ENCODE measurements at places on chromosomes 7 and 10. TPM values are rescaled to one million over a fixed set of nuclear protein-coding genes. Genes with fewer than 3 reads are reported as not detected.

Gene DEPP1
- 100 TPM for total RNA-seq

Gene NPFFR1
- under 0.01 TPM for total RNA-seq

Gene LEP
- total RNA-seq, result not detected

Gene TLX1
- not detected for total RNA-seq

Gene OR2A42
- not detected for total RNA-seq

Gene VGF
- total RNA-seq, result not detected

Gene DGKI
- total RNA-seq, result 1.9 TPM

Gene ZC3HAV1L
- 3.8 TPM for total RNA-seq

Gene SCART1
- total RNA-seq, result 3.7 TPM

Gene FHIP2A
- 17.8 TPM for total RNA-seq

Gene AOC1
- not detected for total RNA-seq

Gene VDAC2
- 98.0 TPM for total RNA-seq

Gene FEZF1
- not detected for total RNA-seq

Gene SNCG
- 69.4 TPM for total RNA-seq

Gene STK32C
- total RNA-seq, result 10.5 TPM

Gene NUDT1
- 25.4 TPM for total RNA-seq

Gene SEMA3C
- 126 TPM for total RNA-seq

Gene JAZF1
- total RNA-seq, result 5.9 TPM

Gene SEMA3A
- total RNA-seq, result 65.8 TPM

Gene CALCR
- not detected for total RNA-seq

Gene ADAM22
- total RNA-seq, result 0.47 TPM

Gene CDHR1
- total RNA-seq, result not detected

Gene OPN1SW
- not detected for total RNA-seq

Gene CYP3A7
- 1.1 TPM for total RNA-seq

Gene KLF14
- under 0.01 TPM for total RNA-seq

Gene ZMIZ2
- 8.1 TPM for total RNA-seq

Gene WNT2
- 0.63 TPM for total RNA-seq

Gene RAMP3
- total RNA-seq, result 0.17 TPM

Gene FAM131B
- total RNA-seq, result 8.2 TPM

Gene ZPBP
- not detected for total RNA-seq

Gene MYL10
- not detected for total RNA-seq

Gene OR6V1
- not detected for total RNA-seq

Gene AKR1C8
- not detected for total RNA-seq

Gene HOXA3
- 1.3 TPM for total RNA-seq

Gene PILRA
- total RNA-seq, result 0.26 TPM

Gene SPDYE2B
- total RNA-seq, result not detected

All from bronchial smooth muscle cell (primary cell).